ENCODE measurements at places on chromosomes 4 and X.

DNA sequence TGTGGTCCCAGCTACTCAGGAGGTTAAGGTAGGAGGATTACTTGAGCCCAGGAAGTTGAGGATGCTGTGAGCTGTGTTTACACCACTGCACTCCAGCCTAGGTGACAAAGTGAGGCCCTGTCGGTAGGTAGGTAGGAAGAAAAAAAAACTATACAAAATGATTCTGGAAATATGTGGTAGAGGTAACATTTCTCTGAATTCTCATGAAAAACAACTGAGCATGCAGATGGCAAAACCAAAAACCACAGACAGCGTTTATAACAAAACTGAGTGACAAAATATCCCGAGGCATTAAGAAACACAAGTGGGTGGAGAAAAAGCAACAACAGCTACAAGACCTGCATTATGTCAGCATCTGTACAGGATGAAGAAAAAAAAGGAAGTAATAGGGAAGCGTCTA is 211.7 kb downstream of the DLG3 start:
- no peak for DNase-seq

DNA sequence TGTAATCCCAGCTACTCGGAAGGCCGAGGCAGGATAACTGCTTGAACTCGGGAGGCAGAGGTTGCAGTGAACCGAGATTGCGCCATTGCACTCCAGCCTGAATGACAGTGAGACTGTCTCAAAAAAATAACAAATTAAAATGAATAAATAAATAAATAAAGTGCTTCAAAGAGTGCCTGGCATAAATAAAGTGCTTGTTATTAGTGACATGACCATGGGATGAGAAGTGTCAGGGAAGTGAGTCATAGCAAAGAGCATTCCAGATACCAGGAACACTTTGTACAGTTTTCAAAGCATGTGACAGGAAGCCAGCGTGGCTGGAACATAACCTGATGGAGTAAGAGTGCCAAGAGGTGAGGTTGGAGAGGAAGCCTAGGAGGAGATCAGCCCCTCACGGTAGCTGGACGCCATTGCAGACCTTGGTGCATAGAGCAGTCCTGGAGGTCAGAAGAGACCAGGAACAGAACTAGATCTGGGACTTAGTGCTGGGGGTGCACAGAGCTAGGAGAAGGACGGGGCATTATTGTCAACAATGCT is 6.0 kb upstream of the WDR13 start:
- no peak for DNase-seq

- no peak for DNase-seq
These were observed 22.6 kb downstream of the UVSSA start for GRCh38 chr4:1369479-1370079.

GRCh38 chr4:45865781-45866180 is 258.1 kb downstream of the GABRG1 start:
- no peak for DNase-seq

DNA sequence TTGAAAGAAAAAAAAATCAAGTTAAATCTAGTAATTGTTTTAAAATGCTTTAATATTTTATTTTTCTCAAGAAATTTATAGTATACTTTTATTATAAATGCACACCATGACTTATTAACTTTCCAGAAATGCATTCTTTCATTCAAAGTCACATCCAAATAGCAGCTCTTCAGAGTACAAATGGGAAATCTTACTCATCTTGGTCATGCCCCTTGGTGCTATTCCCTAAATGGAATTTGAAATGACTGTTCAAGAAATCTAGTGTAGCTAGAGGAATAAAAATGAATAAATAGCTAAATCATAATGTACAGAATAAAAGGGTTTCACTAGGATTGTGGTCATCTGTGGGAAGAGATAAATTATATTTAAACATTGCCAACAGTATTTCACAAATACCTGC is 1139.7 kb downstream of the PCDH18 start:
- no peak for DNase-seq

All from NCI-H1092 treated with DMSO at 0.1 percent for 48 hours (cell line).